ENCODE measurements at places on chromosomes 1 and 21. TPM values are rescaled to one million over a fixed set of nuclear protein-coding genes. Genes with fewer than 3 reads are reported as not detected.

Gene ANKRD35
- total RNA-seq, result 1.3 TPM

Gene FCGR1A
- total RNA-seq, result 5.6 TPM

Gene AMY1B
- not detected for total RNA-seq

Gene RBM15
- 72.8 TPM for total RNA-seq

Gene OR2G6
- total RNA-seq, result not detected

Gene IGSF21
- total RNA-seq, result 1.7 TPM

Gene CITED4
- total RNA-seq, result 124 TPM

Gene GOLT1A
- 2.2 TPM for total RNA-seq

Gene CYP4A11
- total RNA-seq, result not detected

Gene C1orf141
- total RNA-seq, result 17.3 TPM

Gene TARDBP
- 185 TPM for total RNA-seq

All from testis (tissue), 5 donors.